ENCODE measurements at places on chromosomes 3 and 15. TPM values are rescaled to one million over a fixed set of nuclear protein-coding genes. Genes with fewer than 3 reads are reported as not detected.

DNA sequence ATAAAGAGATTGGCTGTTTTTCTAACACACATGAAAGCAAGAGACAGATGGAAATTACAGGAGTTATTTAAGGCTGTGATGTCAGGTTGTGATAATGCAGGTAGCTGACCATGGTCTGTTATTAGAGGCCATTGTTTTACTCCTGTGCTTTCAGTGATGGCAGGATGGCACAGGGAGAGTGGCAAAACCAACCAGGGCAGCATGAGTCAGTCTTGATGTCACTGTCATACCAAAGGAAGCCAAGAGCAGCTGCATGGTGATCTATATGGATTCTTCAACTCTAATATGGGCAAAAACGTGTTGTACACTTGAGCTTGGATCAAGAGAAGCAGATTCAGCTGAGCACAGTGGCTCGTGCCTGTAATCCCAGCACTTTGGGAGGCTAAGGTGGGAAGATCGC, 91.8 kb upstream of the LMOD3 start:
- H3K36me3 ChIP-seq: no peaks in the 10 kb centered on the region
- no peak overlapping the region for H3K4me3 ChIP-seq
- no peak overlapping the region for H3K27ac ChIP-seq

DNA sequence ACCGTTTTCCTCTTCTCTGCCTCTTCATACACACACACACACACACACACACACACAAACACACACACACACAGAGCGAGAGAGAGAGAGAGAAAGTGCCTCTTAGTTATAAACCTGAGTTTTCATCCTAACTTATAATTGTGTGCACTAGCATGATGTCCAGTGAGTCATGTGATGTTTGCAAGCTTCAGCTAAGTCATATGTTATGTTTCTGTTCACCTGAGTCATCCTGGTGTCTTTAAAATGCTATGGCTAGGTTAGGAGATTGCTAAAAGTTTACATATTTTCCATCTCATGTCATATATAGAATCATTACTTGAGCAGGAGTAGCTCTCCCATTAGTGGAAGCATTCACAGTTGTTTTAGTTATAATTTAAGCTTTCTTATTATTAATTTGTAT, 155.8 kb downstream of the EPHA6 start:
- no peaks in the 10 kb centered on the region for H3K27me3 ChIP-seq
- H3K4me3 ChIP-seq: no peak overlapping the region
- DNase-seq: no peak
- H3K27ac ChIP-seq: no peak overlapping the region
- H3K4me1 ChIP-seq: no peaks in the 10 kb centered on the region

- H3K27ac ChIP-seq: peak overlapping the region; percentile 90
- no peak for DNase-seq
- peaks cover 29% of the 10 kb centered on the region for H3K4me1 ChIP-seq
- peak overlapping the region; percentile 73 for H3K4me3 ChIP-seq
These were observed 780 bp downstream of the RPL22L1 start for GRCh38 chr3:170869239-170869590.

The NLGN1 gene
- total RNA-seq: 10.5 TPM

DNA sequence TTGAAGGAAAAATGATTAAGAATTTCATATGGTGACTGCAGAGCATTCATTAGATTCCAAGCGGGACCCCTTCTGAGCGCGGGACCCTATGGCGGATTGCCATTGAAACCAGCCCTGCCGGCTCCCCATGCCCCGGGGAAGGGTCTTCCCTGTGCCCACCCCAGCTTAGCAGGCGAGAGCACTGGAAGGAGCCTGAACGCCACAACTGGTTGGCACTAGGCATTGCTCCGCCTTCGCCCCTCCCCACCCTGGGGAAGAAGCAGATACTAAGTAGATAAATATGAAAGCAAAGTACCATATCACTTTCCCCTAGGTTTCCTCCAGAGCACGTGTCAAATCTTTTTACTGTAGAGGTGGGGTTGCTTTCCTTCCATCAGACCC, 70.7 kb downstream of the CYP19A1 start:
- H3K27ac ChIP-seq: no peak overlapping the region
- H3K36me3 ChIP-seq: no peaks in the 10 kb centered on the region
- DNase-seq: no peak
- H3K4me3 ChIP-seq: peak overlapping the region; percentile 62

- H3K4me3 ChIP-seq: no peak overlapping the region
- DNase-seq: no peak
- H3K27me3 ChIP-seq: no peaks in the 10 kb centered on the region
- no peak overlapping the region for H3K27ac ChIP-seq
These were observed 307.6 kb upstream of the LRRFIP2 start for GRCh38 chr3:37481982-37482381.

DNA sequence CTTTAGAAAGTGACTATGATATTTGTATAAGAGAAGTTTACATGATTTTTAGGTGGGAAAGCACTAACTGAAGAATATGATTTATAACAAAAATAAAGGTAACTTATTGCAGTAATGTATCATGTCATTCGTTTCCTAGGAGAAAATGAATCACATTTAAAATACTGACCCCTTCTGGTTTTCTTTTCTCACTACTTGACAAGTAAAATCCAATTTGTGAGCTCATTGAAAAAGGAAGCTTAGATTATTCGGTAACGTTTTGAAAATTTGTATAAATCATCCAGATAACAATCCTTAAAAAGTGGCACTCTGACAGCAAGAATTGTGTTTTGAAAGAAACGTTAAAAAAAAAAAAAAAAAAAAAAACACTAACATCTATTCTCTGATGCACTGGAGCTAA, 39.0 kb downstream of the NSUN3 start:
- no peak overlapping the region for H3K4me3 ChIP-seq
- H3K27ac ChIP-seq: no peak overlapping the region
- no peaks in the 10 kb centered on the region for H3K36me3 ChIP-seq
- H3K4me1 ChIP-seq: no peaks in the 10 kb centered on the region
- no peak for DNase-seq
- no peaks in the 10 kb centered on the region for H3K27me3 ChIP-seq

The EEF1AKMT4 gene
- 1.1 TPM for total RNA-seq

DNA sequence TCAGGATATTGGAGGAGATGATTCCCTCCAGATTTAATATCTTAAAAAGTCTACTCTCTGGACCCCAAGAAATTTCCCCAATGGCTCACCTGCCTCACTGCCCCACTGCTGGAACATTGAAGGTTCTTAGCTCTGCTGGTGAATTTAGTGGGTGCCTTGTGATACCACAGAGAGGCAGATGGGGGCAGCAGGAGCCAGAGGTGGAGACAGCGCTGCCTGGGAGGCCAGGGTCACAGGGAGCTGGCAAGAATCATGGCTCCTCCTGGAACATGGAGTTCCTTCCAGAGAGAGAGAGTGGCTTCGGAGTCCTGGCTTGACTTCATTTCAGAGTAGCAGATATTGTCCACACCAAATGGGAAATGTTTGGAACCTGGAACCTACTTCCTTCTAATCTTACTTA, 263.5 kb upstream of the CFAP20DC start:
- no peaks in the 10 kb centered on the region for H3K27me3 ChIP-seq
- H3K4me1 ChIP-seq: no peaks in the 10 kb centered on the region
- no peaks in the 10 kb centered on the region for H3K36me3 ChIP-seq
- H3K4me3 ChIP-seq: no peak overlapping the region
- peak; percentile 35 for DNase-seq
- no peak overlapping the region for H3K27ac ChIP-seq

The PGBD4 gene
- 1.2 TPM for total RNA-seq

The GOLGA8M gene
- 1.5 TPM for total RNA-seq

GRCh38 chr15:61828860-61829513, 231.3 kb downstream of the VPS13C start:
- peaks cover under 1% of the 10 kb centered on the region for H3K4me1 ChIP-seq
- H3K36me3 ChIP-seq: no peaks in the 10 kb centered on the region
- H3K27me3 ChIP-seq: no peaks in the 10 kb centered on the region
- no peak overlapping the region for H3K27ac ChIP-seq
- no peak for DNase-seq

GRCh38 chr3:172286548-172287148, 161.6 kb downstream of the GHSR start:
- DNase-seq: no peak
- H3K4me1 ChIP-seq: peaks cover 72% of the 10 kb centered on the region
- peaks cover 59% of the 10 kb centered on the region for H3K36me3 ChIP-seq
- H3K27me3 ChIP-seq: no peaks in the 10 kb centered on the region
- peak overlapping the region; percentile 82 for H3K27ac ChIP-seq
- H3K4me3 ChIP-seq: no peak overlapping the region

GRCh38 chr3:29382845-29383244, 102.0 kb downstream of the RBMS3 start:
- no peak overlapping the region for H3K4me3 ChIP-seq
- no peaks in the 10 kb centered on the region for H3K27me3 ChIP-seq
- DNase-seq: no peak
- H3K36me3 ChIP-seq: no peaks in the 10 kb centered on the region

- no peak overlapping the region for H3K27ac ChIP-seq
- no peaks in the 10 kb centered on the region for H3K27me3 ChIP-seq
- no peaks in the 10 kb centered on the region for H3K36me3 ChIP-seq
- DNase-seq: no peak
- H3K4me3 ChIP-seq: no peak overlapping the region
- H3K4me1 ChIP-seq: no peaks in the 10 kb centered on the region
These were observed 607.5 kb upstream of the NAALADL2 start for GRCh38 chr3:174251681-174252080.

DNA sequence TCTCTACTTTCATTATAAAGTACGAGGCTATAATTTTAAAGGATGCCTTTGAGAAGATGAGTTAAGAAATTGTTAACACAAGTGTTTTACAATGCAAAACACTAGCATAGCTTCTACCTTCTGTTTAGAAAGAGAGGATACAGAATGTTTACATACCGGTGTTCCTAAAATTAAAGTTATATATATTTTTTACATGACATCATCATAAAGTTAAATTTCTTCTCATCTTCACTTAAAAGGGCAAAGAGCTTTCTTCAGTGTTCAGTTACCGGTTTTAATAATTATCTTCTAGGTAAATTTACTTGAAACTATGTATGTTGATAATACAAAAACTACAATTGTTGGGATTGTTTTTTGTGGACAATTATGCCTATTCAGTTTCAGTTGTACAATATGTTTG, 32.7 kb upstream of the TM2D3 start:
- H3K27ac ChIP-seq: no peak overlapping the region
- H3K27me3 ChIP-seq: no peaks in the 10 kb centered on the region
- no peak for DNase-seq

The PTH1R gene
- total RNA-seq: 2.4 TPM

The HYAL1 gene
- 48.8 TPM for total RNA-seq

GRCh38 chr3:127135241-127136023, 57.5 kb upstream of the PRR23E start:
- H3K4me1 ChIP-seq: peaks cover 25% of the 10 kb centered on the region

- H3K4me3 ChIP-seq: no peak overlapping the region
- no peaks in the 10 kb centered on the region for H3K27me3 ChIP-seq
- no peak overlapping the region for H3K27ac ChIP-seq
- DNase-seq: no peak
These were observed 218.0 kb downstream of the ZBTB20 start for GRCh38 chr3:114928989-114929640.

DNA sequence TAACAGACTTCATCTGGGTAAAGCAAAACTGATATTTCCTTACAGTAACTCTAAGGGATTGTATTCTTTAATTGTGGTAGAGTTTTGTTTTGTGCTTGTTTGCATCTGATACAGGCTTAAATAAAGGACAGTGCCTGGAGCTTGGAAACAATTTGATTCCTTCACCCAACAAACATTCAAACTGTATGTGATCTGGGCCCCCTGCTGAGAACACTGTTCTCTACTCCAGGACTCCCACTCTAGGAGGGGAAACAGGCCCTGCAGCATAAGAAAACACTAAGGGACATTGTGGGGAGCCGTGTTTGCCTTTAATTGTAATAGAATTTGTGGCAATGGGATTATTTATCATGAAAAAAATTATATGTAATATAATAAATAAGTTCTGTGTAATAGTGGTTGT, 56.9 kb downstream of the CTDSPL start:
- H3K27me3 ChIP-seq: no peaks in the 10 kb centered on the region
- no peaks in the 10 kb centered on the region for H3K36me3 ChIP-seq

The GABRA5 gene
- not detected for total RNA-seq

DNA sequence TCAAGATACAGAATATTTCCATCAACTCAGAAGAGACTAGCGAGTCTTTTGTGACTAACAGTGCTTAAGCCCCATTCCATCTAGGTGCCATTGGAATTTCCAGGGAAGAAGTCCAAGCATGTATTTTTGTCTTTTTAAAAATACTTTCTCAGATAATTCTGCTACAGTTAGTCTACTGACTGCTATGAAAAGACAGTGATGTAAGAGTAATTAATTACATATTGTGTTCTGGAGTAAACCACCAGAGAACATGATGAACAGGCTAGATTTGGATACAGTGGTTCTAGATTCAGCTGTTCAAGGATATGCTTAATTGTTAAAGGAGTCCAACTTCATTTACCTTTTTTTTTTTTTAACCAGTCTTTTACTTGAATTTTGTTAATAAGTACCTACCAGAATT, 34.8 kb upstream of the PAK6 start:
- no peak overlapping the region for H3K4me3 ChIP-seq
- no peaks in the 10 kb centered on the region for H3K27me3 ChIP-seq
- DNase-seq: no peak
- no peak overlapping the region for H3K27ac ChIP-seq
- H3K4me1 ChIP-seq: no peaks in the 10 kb centered on the region

- DNase-seq: no peak
- no peaks in the 10 kb centered on the region for H3K36me3 ChIP-seq
- H3K27me3 ChIP-seq: peaks cover 4% of the 10 kb centered on the region
- peaks cover 15% of the 10 kb centered on the region for H3K4me1 ChIP-seq
These were observed 77.3 kb downstream of the CHRNA7 start for GRCh38 chr15:32107477-32108080.

DNA sequence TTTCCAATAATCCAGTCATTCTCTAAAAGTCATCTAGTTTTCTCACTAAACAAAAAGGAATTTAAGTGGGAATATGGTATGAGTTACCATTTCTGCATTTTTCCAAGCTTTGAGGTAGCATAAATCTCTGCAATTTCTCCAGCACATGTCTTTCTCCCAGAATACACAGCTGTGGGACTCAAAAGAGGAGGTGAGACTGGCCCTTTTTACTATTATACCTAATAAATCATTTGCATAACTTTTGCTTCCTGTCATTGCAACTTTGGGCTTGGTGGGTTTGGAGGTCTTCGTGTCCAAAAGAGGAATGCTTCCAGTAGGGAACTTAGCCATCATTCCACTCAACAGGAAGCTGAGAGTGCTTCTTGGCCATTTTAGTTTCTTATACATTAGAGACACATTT, 94.8 kb downstream of the FMN1 start:
- no peak overlapping the region for H3K27ac ChIP-seq
- no peaks in the 10 kb centered on the region for H3K27me3 ChIP-seq
- DNase-seq: no peak
- H3K36me3 ChIP-seq: no peaks in the 10 kb centered on the region
- peaks cover 14% of the 10 kb centered on the region for H3K4me1 ChIP-seq

Measured in heart right ventricle (tissue), 16 donors.